Fibroblast of pulmonary artery (primary cell): ENCODE measurements at places on chromosomes 3 and 15.

DNA sequence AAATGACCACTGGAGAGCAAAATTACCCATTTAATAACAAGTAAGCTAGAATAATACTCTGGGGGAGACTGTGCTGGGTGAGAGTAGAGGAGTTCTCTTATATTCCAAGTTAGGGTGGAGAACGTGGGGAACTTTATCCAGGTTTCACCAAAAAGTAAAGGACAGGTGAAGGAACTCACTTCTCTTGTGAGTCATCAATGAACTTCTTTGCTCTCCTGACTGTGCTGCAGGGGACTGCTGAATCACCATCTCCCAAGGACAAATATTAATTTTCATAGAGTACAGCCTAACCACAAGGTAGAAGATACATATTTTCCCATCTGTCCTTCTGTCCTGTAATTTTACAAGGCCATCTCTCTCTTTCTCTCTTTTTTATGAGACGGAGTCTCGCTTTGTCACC lies 8.3 kb upstream of the PDCD6IP start:
- DNase-seq = no peak

DNA sequence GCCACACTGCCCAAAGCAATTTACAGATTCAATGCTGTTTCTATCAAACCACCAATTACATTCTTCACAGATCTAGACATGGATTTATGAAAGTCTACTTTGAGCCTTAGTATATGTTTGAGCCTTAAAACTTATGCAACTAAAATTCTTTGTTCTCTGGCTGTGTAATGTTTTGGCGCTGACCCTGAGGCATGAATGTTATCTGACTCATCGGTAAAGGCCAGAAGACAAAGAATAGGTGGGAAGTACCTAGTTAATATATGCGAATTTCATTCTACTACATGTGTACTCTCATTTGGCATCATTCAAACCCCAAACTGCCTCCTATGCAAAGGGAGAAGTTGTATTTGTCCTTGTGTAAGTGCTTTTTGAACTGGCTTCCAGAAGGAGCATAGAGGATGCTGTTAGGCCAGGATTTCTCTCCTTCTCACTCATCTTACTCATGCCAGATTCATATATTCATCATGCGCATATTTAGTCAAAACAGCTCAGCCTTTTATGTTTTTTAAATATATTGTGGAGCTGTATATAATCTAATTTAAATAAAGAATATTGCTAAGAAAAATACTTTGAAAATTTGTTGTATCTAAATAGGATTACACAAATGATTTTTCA lies 204.2 kb downstream of the NFKBIZ start:
- peak; percentile 65 for DNase-seq

DNA sequence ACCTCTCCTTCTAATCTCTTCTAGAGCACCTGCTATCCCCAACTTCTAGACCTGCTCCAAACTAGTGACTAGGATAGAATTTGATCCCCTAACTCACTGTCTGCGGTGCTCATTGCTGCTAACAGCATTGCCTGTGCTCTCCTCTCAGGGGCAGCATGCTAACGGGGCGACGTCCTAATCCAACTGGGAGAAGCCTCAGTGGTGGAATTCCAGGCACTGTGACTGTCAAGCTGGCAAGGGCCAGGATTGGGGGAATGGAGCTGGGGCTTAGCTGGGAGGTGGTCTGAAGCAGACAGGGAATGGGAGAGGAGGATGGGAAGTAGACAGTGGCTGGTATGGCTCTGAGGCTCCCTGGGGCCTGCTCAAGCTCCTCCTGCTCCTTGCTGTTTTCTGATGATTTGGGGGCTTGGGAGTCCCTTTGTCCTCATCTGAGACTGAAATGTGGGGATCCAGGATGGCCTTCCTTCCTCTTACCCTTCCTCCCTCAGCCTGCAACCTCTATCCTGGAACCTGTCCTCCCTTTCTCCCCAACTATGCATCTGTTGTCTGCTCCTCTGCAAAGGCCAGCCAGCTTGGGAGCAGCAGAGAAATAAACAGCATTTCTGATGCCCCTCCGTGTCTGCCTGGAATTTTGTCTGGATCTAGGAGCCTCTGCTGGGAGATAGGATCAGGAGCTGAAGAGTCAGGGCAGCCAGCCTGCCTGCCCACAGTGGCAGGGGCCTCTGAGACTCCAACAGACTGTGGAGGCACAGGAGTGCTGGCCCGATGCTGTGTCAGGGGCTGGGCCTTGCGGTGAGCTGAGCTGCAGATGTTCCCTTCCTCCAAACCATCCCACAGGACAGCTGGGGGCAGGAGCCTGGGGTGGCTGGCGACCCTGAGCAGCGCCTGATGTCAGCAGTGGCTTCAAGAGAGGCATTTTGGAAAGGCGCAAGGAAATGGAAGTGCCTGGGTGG lies 3.0 kb downstream of the ISLR start:
- no peak for DNase-seq

DNA sequence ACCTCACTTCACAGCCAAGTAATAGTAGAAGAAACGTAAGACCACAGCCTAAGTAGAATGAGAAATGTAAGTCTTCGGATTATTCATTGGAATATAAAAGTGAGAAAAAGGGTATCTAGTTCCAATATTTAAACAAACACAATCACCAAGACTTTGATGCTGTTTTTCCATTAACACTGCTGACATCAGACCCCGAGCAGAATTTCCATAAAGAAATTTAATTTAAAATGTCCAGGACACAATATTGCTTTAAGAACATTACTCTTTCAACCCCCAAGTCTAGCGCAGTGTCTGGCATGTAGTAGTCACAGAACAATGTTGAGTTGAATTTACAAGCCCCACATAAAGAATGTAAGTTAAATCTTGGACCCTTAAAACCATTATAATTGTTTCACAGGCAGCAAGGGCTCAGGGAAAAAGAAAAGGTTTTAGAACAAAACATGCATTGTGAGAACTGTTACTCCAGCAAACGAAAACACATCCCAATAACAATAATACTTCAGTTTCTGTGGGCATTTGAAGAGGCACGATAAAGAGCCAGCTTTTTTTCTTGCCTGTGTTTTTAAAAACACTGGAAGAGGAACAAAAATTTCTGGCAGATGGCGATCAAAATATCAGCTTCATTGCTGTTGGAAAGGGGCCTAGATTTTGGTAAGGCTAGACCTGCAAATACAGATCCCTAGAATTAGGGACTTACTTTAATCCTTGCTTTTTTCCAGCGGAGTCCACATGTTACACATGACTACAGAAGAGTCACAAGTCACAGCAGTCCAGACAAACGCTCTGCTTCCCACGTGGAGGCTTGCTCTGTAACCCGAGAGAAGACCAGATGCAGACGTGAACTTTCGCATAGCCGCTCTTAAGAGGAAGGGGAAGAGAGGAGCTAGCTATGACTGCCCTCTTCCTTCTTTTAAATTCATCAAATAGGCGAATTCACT lies 77.9 kb upstream of the IGSF10 start:
- DNase-seq = no peak

DNA sequence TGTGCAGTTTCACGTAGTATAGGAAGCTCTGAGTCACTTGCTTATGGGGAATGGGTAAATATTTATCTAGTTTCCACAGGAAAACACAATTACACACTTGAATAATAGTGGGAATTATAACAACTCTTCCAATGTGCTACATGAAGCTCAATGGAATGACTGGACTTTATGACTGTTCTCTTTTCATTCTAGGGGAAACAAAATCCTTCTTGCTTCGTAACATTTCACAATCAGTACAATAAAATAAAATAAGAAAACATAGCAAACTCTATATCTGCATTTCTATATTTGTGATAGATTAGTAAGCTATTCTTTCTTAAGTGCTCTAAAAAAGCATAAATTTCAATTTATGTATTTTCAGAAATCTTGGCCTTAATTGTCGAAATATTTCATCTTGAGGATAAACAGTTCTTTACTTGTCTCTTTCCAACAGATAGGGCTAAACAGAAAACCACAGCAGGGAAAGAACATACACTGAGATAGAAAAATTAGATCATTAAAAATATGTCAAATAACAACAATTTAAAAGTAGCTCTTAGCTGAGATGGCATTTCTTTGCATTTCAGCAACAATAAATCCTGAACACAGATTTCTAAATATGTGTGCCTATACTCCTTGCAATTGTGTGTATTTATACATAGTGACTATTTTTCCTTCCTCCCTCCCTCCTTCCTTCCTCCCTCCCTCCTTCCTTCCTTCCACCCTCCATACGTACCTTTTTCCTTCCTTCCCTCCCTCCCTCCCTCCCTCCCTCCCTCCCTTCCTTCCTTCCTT lies 395.5 kb upstream of the KCNMB2 start:
- DNase-seq = peak; percentile 41

DNA sequence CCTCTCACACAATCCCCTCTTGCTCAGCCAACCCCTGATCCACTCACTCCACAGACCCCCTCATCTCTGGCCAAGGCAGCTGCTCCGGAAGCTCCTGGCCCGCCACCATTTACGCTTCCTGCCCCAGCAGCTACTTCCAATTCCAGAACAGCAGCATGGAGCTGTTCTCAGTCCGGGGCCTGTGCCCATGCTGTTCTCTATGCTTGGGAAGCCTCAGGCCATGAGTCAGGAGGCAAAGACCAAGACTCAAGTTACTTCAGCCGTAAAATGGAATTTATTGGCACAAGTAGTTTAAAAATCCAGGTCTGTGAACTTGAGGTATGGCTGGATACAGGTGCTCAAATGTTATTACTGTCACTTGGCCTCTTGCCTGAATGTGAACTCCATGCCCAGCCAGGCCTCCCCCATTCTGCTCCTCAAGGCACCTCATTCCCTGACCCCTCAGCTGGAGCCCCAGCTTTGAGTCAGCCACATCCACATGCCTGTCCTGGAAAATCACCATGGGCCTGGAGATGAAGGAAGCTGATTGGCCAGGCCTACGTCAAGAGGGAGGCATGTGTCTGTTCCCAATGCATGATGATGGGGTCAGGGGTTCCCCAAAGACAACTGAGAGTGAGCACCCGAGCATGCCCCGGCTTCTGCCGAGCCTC lies 31.4 kb upstream of the CACNA2D2 start:
- no peak for DNase-seq

GRCh38 chr3:53830944-53831343 lies 15.3 kb downstream of the CHDH start:
- no peak for DNase-seq

DNA sequence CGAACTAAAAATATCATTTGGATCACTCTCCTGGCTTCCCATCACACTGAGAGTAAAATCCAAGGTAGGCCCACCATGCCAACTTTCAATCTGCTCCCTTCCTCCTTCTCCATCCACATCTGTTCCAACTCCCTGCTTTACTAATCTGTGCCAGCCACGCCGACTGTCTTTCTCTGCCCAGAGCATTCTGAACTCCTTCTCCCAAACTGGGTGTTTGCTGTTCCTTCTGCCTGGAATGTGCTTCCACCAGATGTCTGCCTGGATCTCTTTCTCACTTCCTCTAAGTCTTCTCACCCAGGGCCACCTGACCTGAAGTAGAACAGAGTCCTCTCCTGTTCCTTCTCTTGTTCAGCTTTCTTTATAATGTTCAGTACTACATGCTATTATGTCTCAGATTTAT lies 5.6 kb upstream of the ARL8B start:
- no peak for DNase-seq

DNA sequence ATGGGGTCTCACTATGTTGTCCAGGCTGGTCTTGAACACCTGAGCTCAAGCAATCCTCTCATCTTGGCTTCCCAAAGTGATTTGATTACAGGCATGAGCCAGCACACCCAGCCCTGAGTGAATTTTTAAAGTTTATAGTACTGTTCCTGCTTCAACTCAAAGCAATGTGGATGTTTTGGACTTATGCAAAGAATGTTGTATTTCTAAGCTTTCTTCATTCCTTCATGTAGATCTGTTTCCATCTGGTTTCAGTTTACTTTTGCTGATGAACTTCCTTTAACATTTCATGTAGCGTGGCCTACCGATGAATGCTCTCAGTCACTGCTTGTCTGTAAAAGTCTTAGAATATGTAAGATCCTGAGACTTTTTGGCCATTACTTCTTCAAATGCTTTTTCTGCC lies 23.2 kb downstream of the NRG4 start:
- DNase-seq = no peak

- no peak for DNase-seq
These were observed 145.0 kb upstream of the TMCO5A start for GRCh38 chr15:37789397-37789786.

- no peak for DNase-seq
These were observed 4.4 kb downstream of the SPG11 start for GRCh38 chr15:44659056-44659455.

DNA sequence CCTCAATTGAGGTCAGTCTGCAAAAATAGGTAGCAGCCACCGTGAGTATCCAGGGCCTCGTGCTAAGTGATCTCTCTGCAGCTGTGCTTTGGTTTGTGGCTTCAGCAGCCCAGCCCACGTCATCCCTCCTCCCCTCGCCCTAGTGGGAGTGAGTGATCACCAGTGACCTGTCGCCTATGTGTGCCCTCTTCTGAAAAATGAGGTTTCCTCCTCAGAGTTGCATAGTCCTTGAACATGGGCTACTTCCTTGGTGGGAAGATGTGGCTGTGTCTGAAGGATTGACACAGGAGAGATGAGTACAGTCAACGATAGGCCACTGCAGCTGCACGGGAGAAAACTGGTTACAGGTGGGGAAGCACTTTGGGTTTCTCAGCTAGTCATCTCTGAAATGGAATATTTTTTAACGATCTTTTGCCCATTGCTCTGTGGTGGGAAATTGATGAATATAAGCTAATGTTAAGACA lies 144.8 kb upstream of the BHLHE40 start:
- DNase-seq = no peak

DNA sequence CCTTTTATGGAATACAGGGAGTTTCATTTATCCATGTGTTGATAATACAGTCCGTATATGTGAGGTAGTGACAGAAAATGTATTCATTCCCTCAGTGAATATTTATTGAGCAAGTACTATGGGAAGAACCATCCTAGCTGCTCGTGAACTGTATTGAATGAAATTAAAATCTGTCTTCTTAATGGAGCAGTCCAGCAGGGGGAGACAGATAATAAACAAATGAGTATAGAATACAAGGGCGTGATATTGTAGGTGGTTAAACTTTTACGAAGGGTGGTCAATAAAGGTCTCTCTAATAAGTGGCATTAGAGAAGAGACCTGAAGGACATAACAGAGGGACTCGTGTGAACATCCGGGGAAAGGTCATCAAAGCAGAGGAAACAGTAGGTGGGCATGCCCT lies 62.7 kb upstream of the OSTN start:
- DNase-seq = peak; percentile 62

DNA sequence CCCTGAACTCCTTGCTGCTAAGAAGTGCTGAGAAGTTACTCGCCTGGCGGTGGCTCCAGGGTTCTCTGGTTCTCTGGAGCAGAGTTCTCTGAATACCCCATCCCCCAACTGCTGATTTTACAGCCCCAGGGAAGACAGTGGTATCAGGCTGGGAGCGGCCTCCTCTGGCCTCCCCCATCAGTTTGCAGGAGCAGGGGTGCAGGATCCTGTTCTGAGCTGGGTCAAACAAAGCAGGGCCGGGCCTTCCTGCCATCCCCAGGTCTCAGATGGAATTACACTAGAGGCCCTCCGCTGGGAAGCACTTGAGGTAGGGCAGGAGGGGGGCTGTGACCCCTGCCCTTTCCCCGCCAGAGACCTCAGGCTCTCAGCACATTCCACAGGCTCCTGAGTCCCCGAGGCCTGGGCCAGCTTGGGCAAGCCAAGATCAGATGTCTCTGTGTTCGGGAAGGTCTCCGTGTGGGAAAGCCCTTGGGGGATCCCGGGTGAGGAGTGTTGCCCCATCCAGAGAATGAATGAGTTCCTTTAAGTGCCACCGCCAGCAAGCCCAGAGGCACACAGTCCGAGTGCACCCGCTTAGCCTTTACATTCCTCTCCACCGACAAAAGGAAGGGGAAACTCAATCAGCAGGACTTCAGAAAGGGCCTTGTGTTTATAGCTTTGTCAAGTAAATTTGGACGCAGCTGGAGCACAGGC lies 149.9 kb downstream of the LRRK1 start:
- peak; percentile 50 for DNase-seq

GRCh38 chr3:24628523-24629258 lies 134.0 kb upstream of the THRB start:
- DNase-seq = no peak
